ENCODE measurements at places on chromosomes 2 and 18.
A peak's percentile ranks its signal among the peaks of the same experiment; 100 is the strongest.

GRCh38 chr2:142694282-142694681 is 183.2 kb upstream of the KYNU start:
- no peak for DNase-seq

DNA sequence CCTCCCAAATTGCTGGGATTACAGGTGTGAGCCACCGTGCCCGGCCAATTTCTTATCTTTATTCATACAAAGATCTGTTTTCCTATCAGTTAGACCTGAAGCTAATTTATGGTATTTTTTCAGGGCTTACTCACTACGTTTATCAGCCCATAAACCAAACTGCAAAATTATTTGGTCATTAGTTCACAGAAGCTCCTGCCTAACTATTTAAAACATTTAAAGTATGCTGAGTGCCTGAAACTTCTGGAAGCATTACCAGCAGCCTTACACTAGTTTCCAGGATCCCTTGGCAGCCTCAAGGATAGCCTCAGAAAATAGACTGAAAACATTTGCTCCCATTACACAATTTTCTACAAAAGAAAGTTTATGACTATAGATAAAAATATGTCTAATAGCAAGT is 68.8 kb downstream of the GALNT13 start:
- DNase-seq = no peak

GRCh38 chr2:12811916-12812315 is 95.2 kb downstream of the TRIB2 start:
- DNase-seq = no peak

DNA sequence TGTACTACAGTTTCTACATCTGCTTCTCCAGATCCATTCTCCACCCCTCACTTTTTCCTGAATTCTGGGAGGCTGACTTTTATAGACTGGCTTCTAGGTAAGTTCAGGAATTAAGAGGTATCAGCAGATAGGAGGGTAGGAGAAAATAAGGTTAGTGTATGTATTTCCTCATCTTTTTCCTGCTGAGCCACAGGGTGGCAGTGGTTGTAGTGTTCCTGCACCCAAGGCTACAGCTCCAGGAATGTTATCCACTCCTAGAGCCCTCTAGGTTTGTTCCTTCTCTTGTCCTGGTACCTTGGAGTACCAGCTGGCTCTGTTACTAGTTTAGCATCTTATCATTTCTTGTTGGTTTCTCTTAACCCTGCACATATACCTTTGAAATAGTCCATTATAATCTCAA is 40.7 kb upstream of the C2orf66 start:
- no peak for DNase-seq

- no peak for DNase-seq
Measured at GRCh38 chr18:78158943-78159342, 820.7 kb upstream of the SALL3 start.

- no peak for DNase-seq
Measured at GRCh38 chr2:147425437-147426029, 419.3 kb upstream of the ACVR2A start.

GRCh38 chr2:186573531-186573930 is 16.3 kb upstream of the ITGAV start:
- no peak for DNase-seq

GRCh38 chr18:27652480-27653121 is 467.5 kb upstream of the CHST9 start:
- no peak for DNase-seq

DNA sequence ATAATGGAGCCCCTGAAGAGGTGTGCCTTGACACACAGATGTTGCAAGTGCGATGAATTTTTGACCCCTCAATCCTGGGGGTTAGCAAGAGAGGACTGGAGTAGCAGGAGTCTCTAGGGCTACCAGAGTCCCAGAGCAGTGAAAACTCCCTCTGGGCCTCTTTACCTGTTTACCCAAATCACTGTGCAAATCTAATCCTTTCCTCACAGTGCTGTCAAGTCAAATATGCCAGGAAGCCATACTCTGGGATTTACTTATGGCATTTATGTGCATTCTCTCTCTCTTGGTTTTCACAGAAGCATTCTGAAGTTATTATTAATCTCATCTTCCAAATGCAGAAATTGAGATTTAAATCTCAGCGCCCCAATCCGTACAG is 62.0 kb downstream of the MOGAT1 start:
- no peak for DNase-seq

DNA sequence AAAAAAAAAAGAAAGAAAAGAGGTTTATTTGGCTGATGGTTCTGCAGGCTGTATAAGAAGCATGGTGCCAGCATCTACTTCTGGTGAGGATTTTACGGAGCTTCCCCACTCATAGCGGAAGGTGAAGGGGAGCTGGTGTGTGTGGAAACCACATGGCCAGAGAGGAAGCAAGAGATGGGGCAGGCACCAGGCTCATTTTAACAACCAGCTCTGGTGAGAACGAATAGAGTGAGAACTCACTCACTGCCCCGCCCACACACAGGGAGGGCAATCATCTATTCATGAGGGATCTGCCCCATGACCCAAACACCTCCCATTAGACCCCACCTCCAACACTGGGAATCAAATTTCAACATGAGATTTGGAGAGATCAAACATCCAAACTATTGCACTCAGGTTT is 68.5 kb downstream of the MOGAT1 start:
- no peak for DNase-seq

- no peak for DNase-seq
Measured at GRCh38 chr2:229930656-229931055, 8.4 kb downstream of the FBXO36 start.

DNA sequence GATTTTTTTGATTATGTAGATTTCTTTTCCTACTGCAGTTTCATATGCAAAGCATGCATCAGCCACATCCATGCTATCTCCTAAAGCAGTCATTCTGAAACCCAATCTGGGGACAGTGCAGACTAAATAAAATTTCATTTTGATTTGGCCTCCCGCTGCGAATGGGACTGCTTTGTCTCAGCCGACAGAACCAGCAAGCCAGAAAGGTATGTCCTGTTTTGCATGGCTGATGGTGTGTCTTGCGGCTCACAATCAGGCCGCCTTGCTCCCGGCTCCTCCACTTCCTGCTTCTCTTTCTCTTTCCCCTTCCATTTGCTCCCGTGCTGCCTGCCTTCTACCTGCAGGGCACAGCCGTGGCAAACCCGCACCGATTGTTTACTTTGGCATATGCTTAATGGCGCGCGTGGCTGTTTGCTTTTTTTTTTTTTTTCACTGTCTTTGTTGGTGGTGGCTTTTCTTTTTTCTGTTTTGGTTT is 419.6 kb upstream of the POU3F3 start:
- no peak for DNase-seq

DNA sequence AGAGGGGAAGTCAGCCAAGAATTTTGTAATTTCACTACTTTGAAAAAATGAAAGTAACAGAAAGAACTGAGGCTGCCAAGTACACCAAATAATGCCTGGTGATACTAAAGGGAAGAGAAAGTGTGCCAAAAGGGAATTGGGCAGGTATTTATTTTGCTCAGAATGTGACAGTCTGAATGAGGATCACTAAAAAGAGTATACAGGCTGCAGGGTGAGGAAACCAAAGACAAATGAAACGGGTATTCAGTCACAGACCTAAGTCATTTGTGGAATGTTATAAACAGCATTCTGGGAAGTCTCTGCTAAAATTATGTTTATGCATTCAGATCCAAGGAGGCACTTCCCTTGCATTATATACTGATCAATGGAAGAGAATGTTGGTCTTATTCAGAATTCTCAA is 418.6 kb upstream of the SLC39A10 start:
- DNase-seq = no peak

DNA sequence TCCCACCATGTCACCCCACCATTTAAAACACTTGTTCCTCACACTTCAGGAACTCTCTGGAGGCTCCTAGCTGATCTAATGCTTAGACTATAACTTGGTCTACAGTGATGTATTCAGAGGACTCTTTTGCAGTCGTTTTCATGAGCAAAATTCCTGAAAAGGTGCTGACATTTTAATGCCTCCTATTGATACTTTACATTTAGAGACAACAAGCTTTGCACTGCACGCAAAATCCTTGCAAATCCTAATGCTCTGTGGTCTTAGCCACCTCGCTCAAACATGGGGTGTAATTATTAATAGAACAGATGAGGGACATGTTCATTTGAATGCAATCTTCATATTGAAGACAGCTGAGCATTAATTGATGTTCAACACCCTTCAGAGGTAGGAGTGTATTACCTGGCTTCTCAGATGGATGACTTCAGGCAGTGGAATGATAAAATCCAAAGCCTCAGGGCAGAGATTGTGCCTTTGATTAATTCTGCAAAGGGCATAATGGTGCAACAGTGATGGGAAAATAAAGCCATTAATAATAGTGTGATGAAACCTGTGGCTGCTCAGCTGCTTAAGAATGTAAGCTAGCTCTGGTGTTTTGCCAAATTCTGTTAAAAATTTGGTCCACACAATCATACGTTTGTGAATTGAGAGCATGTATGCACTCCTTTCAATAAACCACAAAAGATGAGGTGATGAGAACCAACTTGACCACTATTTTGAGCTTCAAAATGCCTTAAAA is 5.4 kb downstream of the CTAGE1 start:
- no peak for DNase-seq

GRCh38 chr2:25505622-25506021 is 163.9 kb upstream of the DNMT3A start:
- DNase-seq = no peak

- DNase-seq = peak; percentile 4
Measured at GRCh38 chr2:240624011-240624949, 1.0 kb upstream of the GPR35 start.

DNA sequence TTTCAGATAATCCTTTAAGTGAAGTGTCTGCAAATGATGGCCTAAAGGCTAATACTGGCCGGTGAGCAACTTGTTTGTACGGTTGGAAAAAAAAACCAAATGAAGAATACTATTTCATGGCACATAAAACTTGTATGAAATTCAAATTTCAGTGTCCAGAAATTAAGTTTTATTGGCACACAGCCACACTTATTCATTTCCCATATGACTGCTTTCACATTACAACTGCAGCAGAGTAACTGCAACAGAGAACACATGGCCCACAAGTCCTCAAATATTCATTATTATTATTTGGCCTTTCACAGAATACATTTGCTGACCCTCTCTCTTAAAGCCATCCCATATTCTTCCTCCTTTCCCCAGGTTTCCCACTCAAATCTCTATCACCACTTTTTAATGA is 1268.6 kb downstream of the LRP1B start:
- DNase-seq = no peak

DNA sequence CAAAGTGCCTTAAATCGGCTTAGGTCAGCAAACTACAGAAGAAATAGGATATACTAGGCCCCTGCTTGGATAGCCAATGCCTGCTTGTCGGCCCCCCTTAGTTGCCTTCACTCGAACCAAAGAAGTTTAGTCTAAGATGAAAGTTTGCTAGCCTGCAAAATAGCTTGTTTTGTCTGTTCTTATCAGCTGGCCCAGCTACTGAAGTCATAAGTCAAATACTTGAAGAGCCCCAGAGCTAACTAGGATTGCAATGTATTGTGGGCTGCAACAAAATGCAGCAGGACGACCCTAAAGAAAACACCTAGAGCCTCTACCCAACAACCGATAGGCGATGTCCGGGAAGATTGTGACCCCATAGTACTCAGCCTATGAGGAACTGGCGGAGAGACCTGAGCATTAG is 183.5 kb upstream of the HS6ST1 start:
- no peak for DNase-seq

GRCh38 chr18:44325903-44326635 is 354.6 kb upstream of the SETBP1 start:
- no peak for DNase-seq

DNA sequence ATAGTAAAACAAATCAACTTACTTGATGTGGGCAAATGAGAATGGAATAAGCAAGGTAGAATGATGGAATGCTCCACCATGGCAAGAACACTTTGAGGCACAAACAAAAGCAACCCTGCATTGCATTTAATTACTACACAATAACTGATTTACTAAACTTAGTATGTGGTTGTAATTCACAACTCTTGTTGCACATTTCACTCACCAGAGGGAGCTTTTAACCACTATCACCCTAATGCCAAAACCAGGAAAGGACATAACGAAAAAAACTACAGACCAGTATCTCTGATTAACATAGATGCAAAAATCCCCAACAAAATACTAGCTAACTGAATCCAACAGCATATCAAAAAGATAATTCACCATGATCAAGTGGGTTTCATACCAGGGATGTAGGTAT is 659.8 kb downstream of the CPS1 start:
- no peak for DNase-seq
